SK-N-SH (cell line): ENCODE measurements at places on chromosomes 5 and 9.

DNA sequence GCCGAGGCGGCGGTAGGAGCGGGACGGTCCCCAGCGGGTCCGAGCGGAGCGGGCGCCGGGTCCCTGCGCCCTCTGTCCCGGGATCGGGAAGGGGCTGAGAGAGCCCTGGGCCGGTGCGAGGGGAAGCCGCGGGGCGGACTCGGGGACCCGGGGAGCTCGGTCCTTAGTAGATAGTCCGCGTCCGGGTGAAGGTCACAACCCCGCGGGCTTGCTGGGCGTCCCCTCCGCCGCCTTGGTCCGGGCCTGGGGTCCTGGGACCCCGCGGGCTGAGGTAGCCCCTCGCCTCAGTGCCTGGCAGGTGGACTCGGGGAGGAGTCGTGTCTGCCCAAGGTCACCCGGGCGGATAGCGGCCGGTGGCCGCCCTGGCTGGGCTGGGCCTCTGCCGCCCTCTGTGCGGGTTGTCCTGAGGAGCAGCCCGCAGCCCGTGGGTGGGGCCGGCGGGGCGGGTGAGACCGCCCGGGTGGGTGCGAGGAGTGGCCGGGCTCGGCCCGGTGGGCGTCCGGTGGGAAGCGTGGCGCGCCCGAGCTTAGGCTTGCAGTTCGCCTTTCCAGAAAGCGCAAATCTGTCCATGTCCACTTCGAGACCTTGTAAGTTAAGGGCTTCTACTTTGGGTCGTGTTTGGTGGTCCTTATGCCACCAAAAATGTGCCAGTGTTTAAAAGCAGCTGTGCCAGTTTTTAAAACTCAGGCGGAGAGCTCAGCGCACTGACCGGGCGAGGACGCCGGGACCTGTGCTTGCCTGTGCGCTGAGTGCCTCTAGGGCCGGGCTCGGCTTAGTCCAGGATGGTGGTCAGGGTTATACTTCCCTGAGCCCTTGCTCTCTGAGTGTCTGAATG, 554 bp downstream of the SDHA start:
- peak; percentile 54 for DNase-seq

DNA sequence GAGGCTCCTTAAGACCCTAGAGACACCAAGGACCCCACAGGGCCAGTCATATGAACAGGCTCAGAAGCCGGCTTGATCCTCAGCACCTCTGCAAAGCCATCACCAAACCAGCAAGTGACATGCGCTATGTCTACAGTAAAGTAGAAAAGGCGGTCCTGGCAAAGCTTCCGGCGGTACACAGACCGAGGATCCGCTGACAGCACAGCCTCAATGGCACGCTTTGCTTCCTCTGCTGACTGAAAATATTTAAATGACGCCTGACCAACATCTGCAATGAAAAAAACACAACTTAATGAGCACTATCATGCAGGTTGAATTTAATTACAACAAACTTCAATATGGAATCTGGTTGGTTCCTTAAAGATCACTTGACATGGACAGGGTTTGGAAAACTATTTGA, 17.6 kb downstream of the TRMO start:
- DNase-seq: no peak

DNA sequence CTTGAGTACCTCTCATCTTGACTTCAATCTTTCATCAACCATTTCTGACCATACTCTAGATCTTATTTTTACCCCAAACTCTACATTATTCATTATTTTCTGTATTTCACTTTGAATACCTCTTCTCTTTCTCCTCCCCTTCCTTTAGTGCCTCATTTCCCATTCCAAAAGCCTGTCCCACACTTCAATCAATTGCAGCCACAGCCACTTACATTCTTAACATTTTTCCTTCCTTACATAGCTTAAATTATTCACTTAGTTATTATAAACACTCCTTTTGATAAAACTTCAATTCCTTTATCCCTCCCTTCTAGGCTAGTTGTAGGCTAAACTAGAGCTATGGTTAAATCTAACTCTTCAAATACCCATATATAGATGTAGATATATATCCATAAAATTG, 344.0 kb downstream of the PRR16 start:
- no peak for DNase-seq

- no peak for DNase-seq
Observed at GRCh38 chr5:125070961-125071360, 324.5 kb upstream of the ZNF608 start.

DNA sequence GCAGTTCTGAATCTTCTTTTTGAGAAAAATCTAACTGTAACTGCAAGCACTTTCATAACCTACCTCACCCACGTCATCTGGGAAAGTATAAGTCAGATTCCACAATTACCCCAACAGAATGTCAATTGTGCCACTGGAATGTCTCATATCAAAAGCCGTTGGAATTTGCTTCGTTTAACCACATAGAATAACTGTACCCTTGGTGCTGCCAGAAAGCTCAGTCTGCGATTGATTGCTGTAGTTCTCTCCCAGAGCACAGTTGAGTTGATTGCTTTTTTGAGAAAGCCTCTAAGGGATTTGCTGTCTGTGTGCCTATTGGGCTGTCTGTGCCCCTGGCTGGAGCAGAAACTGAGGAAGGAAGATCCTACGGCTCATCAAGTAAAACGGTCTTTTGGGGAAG, 583.6 kb downstream of the TMEM38B start:
- DNase-seq: no peak

DNA sequence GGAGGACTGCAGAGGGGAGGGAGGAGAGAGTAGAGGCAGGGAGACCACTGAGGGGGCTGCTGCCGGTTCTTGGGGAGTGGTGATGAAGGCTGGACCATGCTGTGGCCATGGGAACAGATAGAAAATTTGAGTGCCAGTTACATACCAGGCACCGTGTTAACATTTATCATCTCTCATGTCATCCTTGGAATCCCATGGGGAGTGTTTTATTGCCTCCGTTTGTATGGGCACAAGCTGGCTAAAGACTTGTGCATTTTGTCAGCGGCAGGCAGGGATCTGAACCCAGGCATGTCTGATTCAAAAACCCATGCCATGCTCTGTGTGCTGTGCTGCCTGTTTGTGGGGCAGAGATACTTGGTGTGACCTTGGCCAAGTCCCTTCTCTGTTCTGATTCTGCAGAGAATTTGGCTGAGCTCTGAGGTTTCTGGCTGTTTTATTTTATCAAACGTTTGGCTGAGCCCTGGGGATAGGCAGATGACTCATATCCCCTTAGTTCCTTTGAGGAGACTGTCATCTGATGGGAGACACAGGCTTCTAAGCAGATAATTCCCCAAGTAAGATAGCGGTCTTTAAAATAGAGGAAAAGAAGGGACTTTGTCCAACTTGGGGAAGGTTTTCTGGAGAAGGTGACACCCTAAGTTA, 22.2 kb downstream of the COL27A1 start:
- no peak for DNase-seq

DNA sequence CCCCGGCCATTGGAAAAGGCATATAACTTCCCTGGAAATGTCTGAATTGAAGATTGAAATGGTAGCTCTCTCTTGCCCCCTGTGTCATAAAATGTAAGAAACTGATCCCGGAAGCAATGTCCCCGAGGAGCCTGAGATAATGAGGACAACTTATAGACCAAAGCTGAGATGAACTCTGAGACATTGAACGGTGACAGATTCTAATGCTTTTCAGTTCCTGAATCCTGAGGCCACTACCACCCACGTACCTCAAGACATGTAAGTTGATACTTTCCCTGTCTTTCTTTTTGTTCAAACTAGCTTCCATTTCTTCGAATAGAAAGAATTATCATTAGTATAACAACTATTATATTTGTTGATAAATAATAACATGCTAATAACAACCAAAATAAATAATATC, 51.0 kb downstream of the KIF4B start:
- DNase-seq: no peak

DNA sequence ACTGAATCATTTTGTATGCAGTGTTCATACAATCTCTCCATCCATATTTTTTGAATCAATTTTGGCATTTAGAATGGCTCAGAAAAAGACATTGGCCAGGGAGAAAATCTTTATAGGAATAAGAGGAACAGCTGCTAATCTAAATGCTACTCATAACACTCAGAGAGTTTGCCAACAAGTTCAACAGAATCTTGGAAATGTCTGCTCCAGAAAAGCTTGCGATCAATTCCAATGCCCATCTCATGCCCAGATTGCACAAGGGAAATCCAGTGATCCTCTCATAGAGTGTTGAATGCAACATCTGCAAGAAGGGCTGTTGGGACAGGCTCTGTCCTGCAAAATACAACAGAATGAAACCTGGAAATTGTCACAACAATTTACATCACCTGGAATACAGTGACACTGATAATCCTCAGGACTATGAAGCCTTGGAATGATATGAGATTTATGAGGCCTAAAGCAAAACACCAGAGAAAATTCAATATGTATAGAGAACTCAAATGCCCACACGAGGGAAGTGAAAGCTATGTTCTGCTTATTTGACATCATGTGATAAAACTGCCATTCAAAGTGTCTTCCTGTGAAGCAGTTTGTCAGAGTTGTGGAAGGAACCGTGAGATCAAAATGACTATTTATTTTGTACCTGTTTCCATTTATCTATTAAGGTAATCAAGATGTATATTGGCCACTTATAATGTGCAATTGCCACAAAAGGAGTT, 190.1 kb downstream of the PARP8 start:
- no peak for DNase-seq

DNA sequence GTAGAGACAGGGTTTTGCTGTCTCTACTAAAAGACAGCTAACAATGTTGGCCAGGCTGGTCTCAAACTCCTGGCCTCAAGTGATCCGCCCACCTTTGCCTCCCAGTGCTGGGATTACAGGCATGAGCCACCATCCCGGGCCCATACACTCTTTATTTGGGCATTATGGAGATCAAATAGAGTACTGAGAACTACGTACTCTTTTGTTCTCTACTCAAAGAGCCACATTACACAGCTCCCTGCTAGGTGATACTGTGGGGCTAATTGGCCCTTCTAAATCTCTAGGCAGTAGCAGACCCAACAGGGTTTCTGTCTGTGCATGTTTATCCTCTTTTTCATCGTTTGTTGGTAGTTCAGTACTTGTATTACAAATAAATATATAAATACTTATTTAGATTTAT, 16.1 kb downstream of the CKMT2 start:
- no peak for DNase-seq

DNA sequence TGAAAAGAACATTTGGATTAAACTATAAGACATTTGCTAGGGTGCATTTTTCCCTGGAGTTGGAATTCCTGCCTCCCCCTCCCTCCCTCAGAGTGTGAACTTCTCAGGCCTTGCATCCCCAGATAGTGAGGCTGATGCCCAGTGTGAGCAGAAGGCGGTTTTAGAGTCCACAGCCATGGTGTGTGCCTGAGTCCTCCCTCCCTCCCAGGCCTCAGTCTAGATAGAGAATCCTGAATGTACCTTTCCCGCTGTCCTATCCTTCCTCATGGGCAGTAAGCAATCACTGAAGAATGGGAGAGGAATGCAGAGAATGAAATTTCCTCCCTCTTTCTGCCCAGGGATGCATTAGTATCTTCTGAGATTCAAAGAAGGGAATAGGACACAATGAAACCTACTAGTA, 108.5 kb downstream of the RASGRF2 start:
- no peak for DNase-seq

DNA sequence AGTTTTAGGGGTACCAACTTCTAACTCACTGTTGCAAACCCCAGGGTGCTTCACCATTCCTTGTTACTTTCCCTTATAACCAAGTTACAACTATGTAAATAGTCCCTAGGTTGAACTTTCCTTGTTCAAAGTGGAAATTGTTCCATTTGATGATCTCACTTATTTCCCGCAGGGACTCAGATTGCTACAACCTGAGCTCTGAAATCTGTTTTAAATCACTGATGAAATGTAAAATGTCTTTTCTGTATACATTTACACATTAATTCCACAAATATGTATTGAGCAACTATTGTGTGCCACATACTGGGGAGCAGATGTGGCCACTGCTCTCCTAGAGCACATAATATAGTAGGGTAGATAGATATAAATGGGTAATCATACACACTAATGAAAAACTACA, 69.1 kb upstream of the TARS1 start:
- no peak for DNase-seq

- no peak for DNase-seq
Observed at GRCh38 chr5:158998793-158999325, 100.9 kb downstream of the EBF1 start.

DNA sequence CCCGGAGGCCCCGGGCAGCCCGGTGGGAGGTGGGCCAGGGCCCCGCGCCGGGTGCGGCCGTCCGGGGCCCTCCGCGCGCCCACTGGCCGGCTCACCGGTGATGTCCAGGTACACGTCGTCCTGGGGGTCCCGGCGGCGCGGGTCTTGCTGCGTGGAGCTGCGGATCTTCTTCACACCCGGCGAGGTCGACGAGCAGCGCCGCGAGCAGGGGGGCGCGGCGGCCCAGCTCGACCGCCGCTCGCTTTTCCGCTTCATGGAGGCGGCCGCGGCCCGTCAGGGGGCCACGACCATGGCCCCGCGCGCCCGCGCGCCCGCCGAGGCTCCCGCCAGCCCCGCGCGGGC, 548 bp downstream of the CDC14B start:
- DNase-seq: peak; percentile 61

GRCh38 chr9:114409103-114409780, 21.5 kb upstream of the AKNA start:
- no peak for DNase-seq

DNA sequence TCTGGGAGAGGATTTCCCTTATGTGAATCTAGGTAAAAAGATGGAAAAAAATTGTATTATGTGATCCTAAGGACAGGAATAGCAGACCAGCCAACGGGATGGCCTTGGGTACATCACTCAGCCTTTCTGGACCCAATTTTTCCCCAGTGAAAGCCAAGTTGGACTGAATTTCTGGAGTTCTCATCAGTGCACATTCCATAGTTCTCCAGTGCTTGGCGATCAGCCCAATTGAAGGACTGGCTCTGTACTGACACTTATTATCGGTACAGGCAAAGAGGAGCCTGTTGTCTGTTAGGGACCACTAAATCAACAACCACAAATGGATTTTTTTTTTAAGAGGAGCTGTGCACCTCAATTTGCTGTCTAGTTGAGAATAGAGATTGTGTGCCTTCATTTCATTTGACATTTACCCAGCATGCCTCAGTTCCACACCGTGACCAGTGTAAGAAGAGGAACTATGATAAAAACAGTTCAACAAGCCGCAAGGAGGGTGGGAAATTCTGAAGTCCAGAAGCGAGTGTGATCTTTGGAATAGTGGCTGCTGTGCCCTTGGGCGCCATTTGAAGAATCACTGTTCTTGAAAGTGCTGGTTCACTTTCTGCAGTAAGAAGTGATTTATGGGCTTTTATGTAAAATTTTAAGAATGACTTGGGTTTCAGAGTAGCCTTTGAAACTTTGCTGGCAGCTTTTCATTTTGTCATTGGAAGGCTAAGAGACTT, 8.0 kb downstream of the ARL10 start:
- DNase-seq: no peak

GRCh38 chr9:16191191-16191590, 638.3 kb downstream of the CCDC171 start:
- DNase-seq: no peak

DNA sequence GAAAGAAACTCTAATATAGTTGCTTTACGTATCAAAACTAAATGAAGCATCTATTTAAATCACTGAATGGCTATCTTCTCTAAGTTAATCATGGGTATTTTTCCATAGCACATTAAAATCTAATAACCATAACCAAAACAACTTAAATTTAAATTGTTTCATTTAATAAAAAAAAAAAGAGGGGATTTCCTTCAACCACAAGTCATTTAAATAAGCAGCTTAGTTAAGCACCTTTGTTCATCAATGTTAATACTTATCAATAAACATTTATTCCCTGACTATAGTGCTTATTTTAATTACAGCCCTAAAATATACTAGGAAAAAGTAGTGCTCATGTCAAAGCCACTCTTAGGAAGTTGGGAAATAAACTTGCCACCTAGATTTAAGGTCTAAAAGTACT, 30.3 kb downstream of the ZNF608 start:
- no peak for DNase-seq

GRCh38 chr5:163867738-163868137, 362.3 kb downstream of the MAT2B start:
- no peak for DNase-seq

GRCh38 chr5:68454766-68455165, 239.2 kb downstream of the PIK3R1 start:
- DNase-seq: no peak
